ENCODE measurements at places on chromosomes 2 and 18.

DNA sequence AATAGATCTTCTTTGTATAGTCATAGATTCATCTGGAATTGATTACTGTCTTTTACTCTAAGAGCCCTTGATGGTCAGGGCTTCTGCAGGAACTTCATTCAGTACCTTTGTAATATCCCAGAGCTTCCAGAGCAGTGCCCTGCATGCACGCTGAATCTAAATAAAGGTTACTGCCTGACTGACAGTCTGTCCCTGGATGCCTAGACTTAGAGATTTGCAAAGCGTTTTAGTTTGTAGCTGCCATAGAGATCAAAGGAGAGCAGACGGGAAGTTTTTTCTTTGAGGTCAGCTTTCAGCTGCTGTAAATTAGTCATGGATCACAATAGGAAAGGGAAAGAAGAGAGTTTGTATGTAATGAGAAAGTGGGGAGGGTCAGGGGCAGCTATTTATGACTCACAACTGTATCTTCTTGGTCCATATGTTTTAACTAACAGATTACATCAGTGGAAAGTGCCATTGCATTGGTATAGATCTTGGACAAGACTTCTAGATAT, 45.2 kb upstream of the NYAP2 start:
- peaks cover 20% of the 10 kb centered on the region for H3K4me1 ChIP-seq
- H3K27ac ChIP-seq: peak overlapping the region; percentile 43

DNA sequence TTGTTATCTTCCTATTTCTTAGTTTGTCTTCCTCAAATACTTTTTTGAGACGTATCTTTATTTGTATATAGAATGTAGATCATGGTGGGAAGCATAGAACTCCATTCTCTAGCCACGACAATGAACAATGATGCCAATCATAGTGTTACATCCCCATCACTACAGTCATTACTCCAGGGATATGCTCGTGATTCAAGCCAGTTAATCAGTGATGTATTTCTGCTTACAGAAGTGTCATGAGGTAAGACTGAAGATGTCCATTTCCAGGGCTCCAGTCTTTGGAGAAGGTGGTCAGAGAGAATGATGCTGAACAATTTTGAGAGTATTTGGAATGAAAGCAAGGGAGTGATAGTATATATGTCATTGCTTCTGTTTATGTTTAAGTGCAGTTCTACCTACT, 777.2 kb upstream of the TMEFF2 start:
- no peak overlapping the region for H3K4me3 ChIP-seq
- no peaks in the 10 kb centered on the region for H3K4me1 ChIP-seq

DNA sequence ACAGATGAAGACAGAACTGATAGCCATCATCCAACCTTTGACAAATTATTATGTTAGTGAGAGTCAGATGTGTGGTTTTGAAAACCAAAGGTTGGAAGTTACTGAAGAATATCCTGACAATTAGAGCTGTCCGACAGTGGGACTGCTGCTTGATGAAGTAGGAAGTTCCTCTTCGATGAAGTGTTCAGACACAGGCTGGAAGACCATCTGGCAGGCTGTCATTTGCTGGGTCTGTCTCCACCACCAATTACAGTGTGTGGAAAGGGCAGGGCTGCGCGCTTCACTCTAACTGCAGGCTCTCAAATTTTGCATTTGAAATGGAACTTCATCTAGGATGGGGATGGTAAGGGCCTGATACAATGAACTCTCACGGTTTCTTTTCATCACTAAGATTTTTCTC, 313.8 kb downstream of the PIK3C3 start:
- H3K36me3 ChIP-seq: no peaks in the 10 kb centered on the region
- no peak overlapping the region for H3K4me3 ChIP-seq
- no peaks in the 10 kb centered on the region for H3K27me3 ChIP-seq

DNA sequence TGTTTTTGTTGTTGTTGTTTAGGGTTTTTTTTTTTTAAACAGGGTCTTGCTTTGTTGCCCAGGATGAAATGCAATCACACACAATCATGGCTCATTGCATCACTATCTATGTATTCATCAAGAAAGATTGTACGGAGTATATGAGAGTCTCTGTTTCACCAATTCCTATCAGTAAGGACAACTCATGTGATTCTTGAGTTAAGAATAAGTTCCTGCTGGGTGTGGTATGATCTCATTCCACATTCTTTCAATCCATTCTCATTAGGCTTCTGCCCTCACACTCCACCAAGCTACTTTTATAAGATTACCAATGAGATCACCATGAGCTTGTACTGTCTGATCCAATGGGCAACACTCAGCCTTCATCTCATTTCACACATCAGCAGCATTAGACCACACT, 9.1 kb upstream of the AP1S3 start:
- no peak overlapping the region for H3K4me3 ChIP-seq
- peaks cover 4% of the 10 kb centered on the region for H3K27me3 ChIP-seq
- H3K36me3 ChIP-seq: peaks cover 35% of the 10 kb centered on the region
- H3K27ac ChIP-seq: no peak overlapping the region

- H3K4me3 ChIP-seq: no peak overlapping the region
- H3K27me3 ChIP-seq: peaks cover 5% of the 10 kb centered on the region
- no peak overlapping the region for H3K27ac ChIP-seq
- peaks cover 8% of the 10 kb centered on the region for H3K36me3 ChIP-seq
- DNase-seq: no peak
- H3K4me1 ChIP-seq: peaks cover 3% of the 10 kb centered on the region
These were observed 3.3 kb downstream of the KLHL30 start for GRCh38 chr2:238141541-238142318.

GRCh38 chr2:14304326-14304725, 328.2 kb upstream of the LRATD1 start:
- H3K4me1 ChIP-seq: peaks cover 4% of the 10 kb centered on the region
- no peak overlapping the region for H3K4me3 ChIP-seq
- no peaks in the 10 kb centered on the region for H3K36me3 ChIP-seq
- H3K27me3 ChIP-seq: no peaks in the 10 kb centered on the region
- DNase-seq: no peak

- no peak for DNase-seq
- H3K4me1 ChIP-seq: peaks cover 9% of the 10 kb centered on the region
- H3K27ac ChIP-seq: no peak overlapping the region
- no peak overlapping the region for H3K4me3 ChIP-seq
- H3K27me3 ChIP-seq: peaks cover 3% of the 10 kb centered on the region
These were observed 423.7 kb downstream of the TXNL1 start for GRCh38 chr18:56214706-56215105.

- peaks cover 3% of the 10 kb centered on the region for H3K36me3 ChIP-seq
- H3K27me3 ChIP-seq: peaks cover 10% of the 10 kb centered on the region
- H3K27ac ChIP-seq: no peak overlapping the region
- H3K4me3 ChIP-seq: no peak overlapping the region
- H3K4me1 ChIP-seq: peaks cover 6% of the 10 kb centered on the region
These were observed 126.7 kb downstream of the NDUFA10 start for GRCh38 chr2:239898292-239898925.

DNA sequence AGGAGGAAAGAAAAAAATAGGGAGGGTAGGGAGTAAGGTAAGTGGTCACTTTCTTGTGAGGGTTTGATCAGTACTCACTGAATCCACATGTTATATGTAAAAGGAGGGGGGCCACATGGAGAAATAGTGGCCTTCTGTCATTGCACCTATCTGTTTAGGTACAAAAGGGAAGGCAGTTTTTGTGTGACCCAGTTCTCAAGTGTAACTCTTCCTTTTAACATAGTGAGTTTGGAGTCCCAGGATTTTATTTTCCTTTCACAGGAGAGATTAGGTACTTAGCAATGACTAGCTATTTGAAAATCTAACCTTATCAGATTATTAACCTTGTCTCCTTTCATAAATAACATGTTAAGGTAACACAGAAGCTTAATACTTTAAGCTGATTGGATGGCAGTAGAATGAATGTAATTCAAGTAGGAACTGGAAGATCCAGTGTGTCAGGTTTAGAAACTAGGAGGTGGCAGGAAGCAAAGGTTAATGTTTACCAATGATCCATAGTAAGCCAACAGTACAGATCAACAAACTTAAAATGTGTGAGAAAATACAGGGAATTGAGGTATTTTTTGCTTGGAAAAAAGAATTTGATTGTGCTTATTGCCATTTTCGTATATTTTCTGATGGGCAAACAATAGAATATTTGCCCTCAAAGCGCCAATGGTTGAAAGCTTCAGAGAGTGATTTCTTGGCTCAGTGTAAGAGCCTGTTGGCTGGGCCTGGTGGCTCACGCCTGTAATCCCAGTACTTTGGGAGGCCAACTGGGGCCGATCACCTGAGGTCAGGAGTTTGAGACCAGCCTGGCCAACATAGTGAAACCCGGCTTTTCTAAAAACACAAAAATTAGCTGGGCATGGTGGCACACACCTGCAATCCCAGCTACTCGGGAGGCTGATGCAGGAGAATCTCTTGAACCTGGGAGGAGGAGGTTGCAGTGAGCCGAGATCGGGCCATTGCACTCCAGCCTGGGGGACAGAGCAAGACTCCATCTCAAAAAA, 11.3 kb downstream of the HNMT start:
- H3K27ac ChIP-seq: no peak overlapping the region
- H3K27me3 ChIP-seq: peaks cover 2% of the 10 kb centered on the region
- no peak overlapping the region for H3K4me3 ChIP-seq
- no peaks in the 10 kb centered on the region for H3K36me3 ChIP-seq
- no peaks in the 10 kb centered on the region for H3K4me1 ChIP-seq

- H3K36me3 ChIP-seq: no peaks in the 10 kb centered on the region
- H3K27me3 ChIP-seq: no peaks in the 10 kb centered on the region
- H3K4me3 ChIP-seq: no peak overlapping the region
These were observed 299.1 kb downstream of the PRKCE start for GRCh38 chr2:45950606-45951005.

- DNase-seq: no peak
- H3K4me1 ChIP-seq: peaks cover 28% of the 10 kb centered on the region
- no peak overlapping the region for H3K4me3 ChIP-seq
- H3K27ac ChIP-seq: no peak overlapping the region
- no peaks in the 10 kb centered on the region for H3K27me3 ChIP-seq
These were observed 143.5 kb downstream of the B3GNT2 start for GRCh38 chr2:62339413-62339812.

GRCh38 chr2:12435430-12436222, 281.1 kb upstream of the TRIB2 start:
- no peaks in the 10 kb centered on the region for H3K36me3 ChIP-seq
- H3K27ac ChIP-seq: no peak overlapping the region
- H3K27me3 ChIP-seq: no peaks in the 10 kb centered on the region
- DNase-seq: no peak

DNA sequence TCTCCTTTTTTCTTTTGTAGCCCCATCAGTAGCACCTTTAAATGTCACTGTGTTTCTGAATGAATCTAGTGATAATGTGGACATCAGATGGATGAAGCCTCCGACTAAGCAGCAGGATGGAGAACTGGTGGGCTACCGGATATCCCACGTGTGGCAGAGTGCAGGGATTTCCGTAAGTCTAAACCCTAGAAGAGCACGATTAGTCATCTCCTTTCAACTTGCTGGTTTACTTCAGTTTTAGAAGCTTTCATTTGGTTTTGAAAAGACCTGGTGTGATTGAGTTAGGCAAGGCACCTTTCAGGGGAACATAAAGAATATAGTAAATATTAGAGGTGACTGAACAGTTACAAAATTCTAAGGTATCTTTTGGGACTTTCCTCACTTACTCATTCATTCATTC, 72.2 kb upstream of the TMEM87B start:
- no peak overlapping the region for H3K4me3 ChIP-seq
- peaks cover 2% of the 10 kb centered on the region for H3K27me3 ChIP-seq
- peaks cover 8% of the 10 kb centered on the region for H3K4me1 ChIP-seq

DNA sequence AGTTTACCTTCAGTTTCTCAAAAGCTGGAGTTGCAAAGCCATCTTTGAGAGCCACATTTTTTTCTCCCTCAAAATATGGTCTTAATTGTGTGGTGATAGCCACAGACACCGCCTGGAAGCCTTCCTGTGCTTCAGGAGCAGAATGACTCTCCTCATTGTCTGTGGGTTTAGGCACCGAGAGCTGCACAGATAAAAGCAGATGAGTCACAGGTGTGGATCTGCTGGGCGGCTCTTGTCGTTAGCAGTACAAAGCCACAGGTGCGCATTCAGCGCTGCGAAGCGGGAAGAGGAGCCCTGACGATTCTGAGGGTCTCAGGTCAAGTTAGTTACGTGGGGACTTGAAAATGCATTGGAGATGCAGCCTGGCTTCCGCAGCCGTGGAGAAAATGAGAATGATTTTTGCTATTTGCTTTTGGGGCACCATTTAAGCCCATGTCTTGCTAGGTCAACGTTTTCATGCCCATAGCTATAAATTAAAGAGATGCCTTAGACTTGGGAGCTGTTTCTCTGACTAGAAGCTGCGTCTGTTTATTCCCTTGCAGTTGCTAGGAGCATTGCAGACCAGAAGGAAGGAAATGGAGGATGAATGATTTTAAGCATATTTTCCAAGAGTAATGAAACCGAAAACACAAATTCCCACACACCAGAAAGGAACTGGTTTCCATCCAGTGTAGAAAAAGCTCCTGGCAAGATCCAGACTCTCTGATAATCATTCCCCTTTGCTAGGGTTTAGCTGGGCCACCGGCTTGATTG, 51.5 kb downstream of the KLHL29 start:
- peaks cover 10% of the 10 kb centered on the region for H3K4me1 ChIP-seq
- no peak overlapping the region for H3K4me3 ChIP-seq
- peaks cover 7% of the 10 kb centered on the region for H3K27me3 ChIP-seq

DNA sequence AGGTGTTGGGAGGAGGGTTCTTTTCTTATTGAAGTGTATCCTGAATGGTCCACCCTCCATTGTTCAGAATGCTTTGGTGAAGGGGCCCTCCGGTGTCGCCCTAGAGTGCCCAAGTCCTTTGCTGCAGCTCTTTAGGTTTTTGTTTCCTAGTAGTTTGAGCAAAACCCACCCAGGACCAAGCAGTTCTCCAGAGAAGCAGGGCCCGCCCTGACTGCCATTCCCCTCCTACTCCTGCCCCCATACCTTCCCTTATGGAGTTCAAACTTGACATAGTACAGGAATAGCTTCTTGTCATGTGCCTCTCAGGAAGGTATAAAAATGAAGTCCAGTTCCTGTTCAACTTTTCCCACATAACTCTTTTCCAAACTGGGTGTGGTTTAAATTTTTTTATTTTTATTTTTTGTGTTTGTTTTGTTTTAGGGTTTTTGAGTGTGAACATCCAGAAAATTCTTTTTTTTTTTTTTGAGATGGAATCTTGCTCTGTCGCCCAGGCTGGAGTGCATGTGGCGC, 5.6 kb downstream of the MERTK start:
- H3K36me3 ChIP-seq: no peaks in the 10 kb centered on the region
- H3K4me1 ChIP-seq: peaks cover 25% of the 10 kb centered on the region
- no peak overlapping the region for H3K27ac ChIP-seq
- no peak overlapping the region for H3K4me3 ChIP-seq

DNA sequence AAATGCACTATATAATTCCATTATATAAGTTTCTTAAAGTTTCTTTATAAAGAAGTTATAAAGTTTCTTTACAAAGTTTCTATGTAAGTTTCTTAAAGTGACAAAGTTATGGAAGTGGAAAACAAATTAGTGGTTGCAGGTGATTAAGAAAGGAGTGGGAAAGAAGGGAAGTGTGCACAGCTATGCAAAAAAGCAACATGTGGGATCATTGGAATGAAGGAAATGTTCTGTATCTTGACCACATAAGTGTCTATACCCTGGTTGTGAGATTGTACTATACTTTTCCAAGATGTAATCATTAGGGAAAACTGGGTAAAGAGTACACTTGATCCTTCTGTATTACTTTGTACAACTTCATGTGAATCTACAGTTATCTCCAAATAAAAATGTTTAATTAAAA, 1541.1 kb downstream of the LRP1B start:
- H3K4me3 ChIP-seq: no peak overlapping the region
- no peaks in the 10 kb centered on the region for H3K4me1 ChIP-seq
- H3K27me3 ChIP-seq: no peaks in the 10 kb centered on the region
- DNase-seq: no peak
